IgD-negative memory B cell (primary cell): ENCODE measurements at places on chromosomes 5 and 9. TPM values are rescaled to one million over a fixed set of nuclear protein-coding genes. Genes with fewer than 3 reads are reported as not detected.

Gene SNCAIP
- polyA plus RNA-seq: not detected

Gene PRR16
- not detected for polyA plus RNA-seq

Gene CDHR2
- polyA plus RNA-seq: not detected

Gene ROR2
- polyA plus RNA-seq: not detected

Gene TLX3
- not detected for polyA plus RNA-seq

Gene NXNL2
- polyA plus RNA-seq: not detected

Gene BNC2
- polyA plus RNA-seq: not detected

Gene FCHO2
- 1.3 TPM for polyA plus RNA-seq

Gene ST8SIA4
- 24.2 TPM for polyA plus RNA-seq

Gene PTPRD
- not detected for polyA plus RNA-seq

Gene ABHD17B
- 31.0 TPM for polyA plus RNA-seq
